ENCODE measurements at places on chromosomes 4 and X. TPM values are rescaled to one million over a fixed set of nuclear protein-coding genes. Genes with fewer than 3 reads are reported as not detected.

TEX13A gene
- not detected for total RNA-seq

PPP1R2C gene
- not detected for total RNA-seq

OPRPN gene
- total RNA-seq, result not detected

- no peak for DNase-seq
These were observed 1233.3 kb upstream of the PABPC4L start for GRCh38 chr4:135434936-135435335.

- no peak for DNase-seq
These were observed 35.3 kb upstream of the SPIN2A start for GRCh38 chrX:57172544-57172943.

- DNase-seq, result no peak
These were observed 287.0 kb upstream of the NOCT start for GRCh38 chr4:138728566-138728965.

- DNase-seq, result no peak
These were observed 8.1 kb upstream of the CYTL1 start for GRCh38 chr4:5027346-5027745.

- no peak for DNase-seq
These were observed 299.5 kb upstream of the CLNK start for GRCh38 chr4:10983885-10984640.
